ENCODE measurements at places on chromosomes 5 and 9. TPM values are rescaled to one million over a fixed set of nuclear protein-coding genes. Genes with fewer than 3 reads are reported as not detected.
A peak's percentile ranks its signal among the peaks of the same experiment; 100 is the strongest.

The DOCK2 gene
- 1.4 TPM for total RNA-seq

DNA sequence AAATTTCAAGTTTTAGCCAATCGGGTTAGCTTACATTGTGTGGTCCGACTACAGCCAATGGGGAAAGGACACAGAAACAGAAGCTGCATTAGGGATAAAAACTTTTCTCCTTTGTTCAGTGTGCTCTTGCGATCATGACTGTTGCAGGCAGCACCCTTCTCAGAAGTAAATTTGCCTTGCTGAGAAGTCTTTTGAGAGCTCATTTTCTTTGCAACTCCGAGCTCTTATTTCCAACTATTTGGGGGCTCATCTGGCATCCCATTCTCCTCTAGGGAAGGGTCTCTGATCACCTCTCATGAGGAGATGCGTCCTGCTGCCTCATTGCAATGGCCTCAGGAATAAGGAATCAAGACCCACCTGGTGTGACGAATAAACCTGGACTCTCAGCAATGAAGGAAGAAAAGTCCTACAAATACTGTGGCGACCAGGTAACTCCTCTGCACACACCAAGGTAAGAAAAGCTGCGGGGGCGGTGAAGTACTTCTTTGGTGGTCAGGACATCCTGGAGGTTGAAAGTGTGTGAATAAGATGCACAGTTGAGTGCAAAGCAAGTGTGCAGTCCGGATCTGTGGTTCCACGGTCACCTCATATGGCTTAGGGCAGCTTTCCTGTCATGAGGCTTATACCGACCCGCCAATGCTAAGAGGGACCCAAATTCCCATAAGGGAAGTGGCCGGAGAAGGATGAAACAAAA, 20.4 kb downstream of the CNOT8 start:
- H3K4me1 ChIP-seq: no peaks in the 10 kb centered on the region
- H3K27ac ChIP-seq: no peak overlapping the region
- no peak for DNase-seq

- DNase-seq: no peak
- 0 out of 2 replicates have a peak, but pooled peaks cover 3% of the 10 kb centered on the region for H3K4me1 ChIP-seq
- no peaks in the 10 kb centered on the region for H3K36me3 ChIP-seq
- no peak overlapping the region for H3K4me3 ChIP-seq
- H3K27ac ChIP-seq: no peak overlapping the region
- no peaks in the 10 kb centered on the region for H3K27me3 ChIP-seq
Observed at GRCh38 chr9:69153707-69154521, 20.2 kb upstream of the TJP2 start.

DNA sequence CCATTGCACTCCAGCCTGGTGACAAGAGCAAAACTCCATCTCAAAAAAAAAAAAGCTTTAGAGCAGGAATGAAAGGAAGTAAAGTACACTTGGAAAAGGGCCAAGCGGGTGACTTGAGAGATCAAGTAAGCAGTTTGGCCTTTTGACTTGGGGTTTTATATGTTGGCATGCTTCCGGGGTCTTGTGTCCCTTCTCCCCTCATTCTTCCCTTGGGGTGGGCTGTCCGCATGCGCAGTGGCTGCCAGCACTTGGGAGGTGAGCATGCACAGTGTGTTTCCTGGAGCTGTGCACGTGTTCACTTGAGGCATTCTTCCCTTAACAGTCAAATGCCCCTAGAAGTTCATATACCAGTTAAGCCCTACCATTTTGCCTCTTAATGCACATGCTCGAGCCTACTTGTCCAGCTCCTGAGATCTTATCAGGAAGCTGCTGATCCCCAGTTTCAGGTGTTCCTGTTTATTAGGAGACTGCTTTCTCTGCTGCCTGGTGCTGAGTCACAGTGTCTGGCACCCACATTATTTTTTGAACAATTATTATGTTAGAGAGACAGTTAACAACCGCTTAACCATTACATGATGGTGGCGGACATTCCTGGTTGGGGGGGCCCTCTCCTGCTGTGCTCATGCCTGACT, 32.6 kb upstream of the PRRC2B start:
- no peaks in the 10 kb centered on the region for H3K4me1 ChIP-seq
- H3K4me3 ChIP-seq: no peak overlapping the region
- no peaks in the 10 kb centered on the region for H3K27me3 ChIP-seq
- DNase-seq: no peak
- no peaks in the 10 kb centered on the region for H3K36me3 ChIP-seq

The C5orf58 gene
- 0.15 TPM for total RNA-seq

DNA sequence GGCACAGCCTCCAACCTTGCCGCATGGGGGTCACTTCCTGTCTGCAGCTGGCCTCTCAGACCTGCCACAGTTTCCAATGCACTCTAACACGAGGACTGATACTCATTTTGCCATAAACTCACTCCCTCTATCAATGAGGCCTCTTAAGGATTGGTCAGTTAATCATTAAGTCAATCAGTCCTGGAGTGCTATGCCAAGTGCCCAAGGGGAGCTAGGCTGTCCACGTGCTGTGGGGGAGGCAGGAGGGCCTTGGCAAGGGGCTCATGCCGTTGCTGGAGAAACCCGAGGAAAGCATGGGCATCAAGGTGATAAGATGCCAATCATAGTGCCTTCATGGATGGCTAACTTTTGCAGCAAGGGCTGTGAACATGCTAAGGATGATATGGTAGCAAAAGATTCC, 1.7 kb upstream of the ALDH1B1 start:
- no peaks in the 10 kb centered on the region for H3K27me3 ChIP-seq
- H3K4me1 ChIP-seq: no peaks in the 10 kb centered on the region
- no peak overlapping the region for H3K27ac ChIP-seq
- H3K36me3 ChIP-seq: no peaks in the 10 kb centered on the region
- H3K4me3 ChIP-seq: no peak overlapping the region

The PCDHGA9 gene
- total RNA-seq: 0.15 TPM

The CENPH gene
- 35.6 TPM for total RNA-seq

DNA sequence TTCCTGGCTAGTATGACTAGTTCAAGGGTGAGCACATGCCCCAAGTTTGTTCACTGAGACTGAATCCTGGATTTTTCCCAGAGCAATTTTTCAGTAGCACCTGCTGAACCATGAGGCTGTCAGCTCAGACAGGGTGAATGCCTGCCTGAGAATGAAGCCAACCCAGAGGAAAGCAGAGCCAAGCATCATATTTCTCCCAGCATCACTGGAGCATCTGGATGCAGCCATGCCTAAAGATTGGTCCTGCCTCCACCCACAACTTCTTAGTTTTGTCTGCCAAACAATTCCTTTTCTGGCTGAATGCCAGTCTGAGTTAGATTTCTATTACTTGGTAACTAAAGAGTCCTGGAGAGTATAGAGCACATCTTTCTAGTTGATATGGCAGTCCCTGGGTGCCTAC, 343.6 kb downstream of the CSNK1G3 start:
- no peaks in the 10 kb centered on the region for H3K4me1 ChIP-seq
- H3K4me3 ChIP-seq: no peak overlapping the region
- no peak for DNase-seq

DNA sequence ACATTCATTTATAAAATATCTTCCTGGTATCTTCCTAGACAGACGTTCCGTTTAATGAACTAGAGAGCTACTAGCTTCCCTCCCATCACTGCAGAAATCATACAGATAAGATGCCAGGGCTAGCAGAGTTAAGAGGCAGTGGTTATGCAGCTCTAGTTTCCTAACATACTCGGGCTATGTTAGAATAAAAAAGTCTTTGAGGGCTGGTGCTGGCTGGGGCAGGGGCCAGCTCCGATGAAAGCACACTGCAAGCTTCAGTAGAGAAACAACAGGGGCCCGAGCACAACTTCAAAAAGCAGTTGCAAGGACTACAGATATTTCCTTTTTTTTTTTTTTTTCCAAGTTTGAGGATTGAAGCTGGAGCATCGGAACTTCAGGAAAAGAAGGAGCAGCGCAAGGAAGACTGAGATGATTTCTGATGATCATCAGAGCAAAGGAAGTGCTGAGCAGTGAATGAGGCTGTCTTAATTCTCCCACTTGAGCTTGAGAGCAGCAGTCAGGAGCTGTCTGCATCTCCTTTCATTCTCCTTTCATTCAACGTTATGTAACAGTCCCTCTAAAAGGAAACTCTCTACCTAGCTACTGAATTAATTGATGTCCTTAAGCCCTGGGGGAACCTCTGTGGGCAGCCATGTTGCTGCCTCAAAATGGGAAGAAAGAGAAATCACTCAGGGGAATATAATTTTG, 47.6 kb upstream of the ADCY2 start:
- no peaks in the 10 kb centered on the region for H3K36me3 ChIP-seq
- DNase-seq: no peak
- no peaks in the 10 kb centered on the region for H3K27me3 ChIP-seq
- H3K27ac ChIP-seq: no peak overlapping the region
- no peaks in the 10 kb centered on the region for H3K4me1 ChIP-seq

GRCh38 chr5:137342764-137343163, 156.4 kb downstream of the SPOCK1 start:
- no peaks in the 10 kb centered on the region for H3K4me1 ChIP-seq
- no peaks in the 10 kb centered on the region for H3K27me3 ChIP-seq
- no peaks in the 10 kb centered on the region for H3K36me3 ChIP-seq
- H3K4me3 ChIP-seq: no peak overlapping the region

- no peaks in the 10 kb centered on the region for H3K27me3 ChIP-seq
- H3K36me3 ChIP-seq: no peaks in the 10 kb centered on the region
- DNase-seq: no peak
Observed at GRCh38 chr5:53423724-53424123, 56.7 kb upstream of the FST start.

The GABRA6 gene
- total RNA-seq: not detected

- DNase-seq: no peak
- H3K4me3 ChIP-seq: peak overlapping the region; percentile 57
- H3K27ac ChIP-seq: 0 out of 2 replicates have a peak overlapping the region, but pooled peaks have one; percentile 54
- H3K4me1 ChIP-seq: peaks cover 3% of the 10 kb centered on the region
Observed at GRCh38 chr9:137589441-137590122, 730 bp downstream of the ZMYND19 start.

DNA sequence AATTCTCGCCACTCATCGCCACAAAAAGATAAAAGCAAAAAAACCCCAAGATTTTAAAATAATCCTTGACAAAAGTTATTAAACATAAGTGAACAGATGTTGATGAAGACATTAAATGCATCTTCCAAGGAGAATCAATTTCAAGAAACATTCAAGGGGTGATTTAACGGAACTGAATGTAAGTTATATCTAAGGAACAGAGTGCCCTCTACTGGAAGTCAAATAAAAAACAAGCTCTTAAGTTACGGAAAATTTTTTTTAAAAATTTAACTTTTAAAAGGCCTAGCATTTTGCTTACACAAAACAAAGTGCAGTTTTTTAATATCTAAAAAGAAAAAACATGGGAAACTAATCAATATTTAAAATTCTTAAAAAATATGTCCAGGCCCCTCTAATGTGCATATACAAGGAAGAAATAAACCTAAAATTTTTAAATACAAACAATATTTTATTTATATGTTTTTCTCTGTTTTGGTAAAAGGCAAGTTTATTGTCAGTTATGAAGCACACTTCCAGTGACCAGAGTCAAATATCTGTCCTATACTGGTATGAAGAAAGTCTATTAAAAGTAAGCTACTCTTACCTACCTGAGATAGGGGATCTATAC, 28.0 kb downstream of the TEX10 start:
- DNase-seq: no peak
- no peak overlapping the region for H3K27ac ChIP-seq
- H3K4me1 ChIP-seq: no peaks in the 10 kb centered on the region
- no peak overlapping the region for H3K4me3 ChIP-seq
- no peaks in the 10 kb centered on the region for H3K27me3 ChIP-seq

GRCh38 chr5:122354293-122354692, 42.3 kb downstream of the SNCAIP start:
- no peak overlapping the region for H3K4me3 ChIP-seq
- H3K4me1 ChIP-seq: no peaks in the 10 kb centered on the region
- no peaks in the 10 kb centered on the region for H3K27me3 ChIP-seq

The STPG3 gene
- total RNA-seq: 0.26 TPM

The PAEP gene
- total RNA-seq: not detected

DNA sequence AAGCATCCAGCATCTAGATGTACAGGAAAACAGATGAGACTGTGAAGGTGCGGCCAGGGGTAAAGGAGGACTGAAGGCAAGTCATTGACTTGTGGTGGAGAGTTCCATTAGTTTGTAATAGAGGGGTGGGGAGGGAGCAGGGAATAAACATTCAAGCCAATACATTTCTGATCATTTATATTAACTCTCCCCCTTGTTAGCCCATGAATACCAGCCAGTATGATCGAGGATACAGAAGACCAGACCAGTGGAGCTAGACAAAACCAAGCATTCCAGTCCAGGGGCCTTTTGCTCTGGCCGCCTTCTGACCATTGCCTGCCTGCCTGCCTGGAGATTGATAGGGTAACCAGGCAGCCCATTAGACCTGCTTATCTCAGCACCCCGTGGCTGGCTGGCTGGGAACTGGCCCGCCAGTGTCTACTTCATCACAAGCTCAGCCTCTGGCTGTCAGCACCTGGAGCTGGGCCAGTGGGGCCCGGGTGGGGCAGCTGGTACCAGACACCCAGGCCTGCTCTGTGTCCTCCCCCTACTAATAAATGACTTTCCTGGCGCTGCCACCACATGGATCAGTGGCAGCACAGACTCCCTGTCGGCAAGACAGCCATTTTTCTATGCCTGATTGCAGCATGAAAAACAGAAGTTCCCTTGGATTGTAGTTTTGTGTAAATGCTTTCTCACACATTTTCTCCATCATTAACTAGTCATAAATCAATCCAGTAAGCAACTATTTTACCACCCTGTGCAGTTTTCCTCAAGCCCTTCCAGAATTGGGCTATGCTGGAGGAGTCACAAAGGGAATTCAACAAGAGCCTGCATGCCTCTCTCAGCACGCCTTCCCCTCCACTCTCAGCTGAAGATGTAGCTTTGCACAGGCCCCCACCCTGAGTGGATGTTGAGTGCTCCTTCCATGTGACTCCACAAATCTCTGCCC, 181.3 kb downstream of the SNCAIP start:
- H3K4me1 ChIP-seq: no peaks in the 10 kb centered on the region
- no peaks in the 10 kb centered on the region for H3K36me3 ChIP-seq
- no peak overlapping the region for H3K4me3 ChIP-seq
- no peak overlapping the region for H3K27ac ChIP-seq
- DNase-seq: no peak
- H3K27me3 ChIP-seq: no peaks in the 10 kb centered on the region

- H3K27ac ChIP-seq: no peak overlapping the region
- no peaks in the 10 kb centered on the region for H3K36me3 ChIP-seq
- peaks cover 17% of the 10 kb centered on the region for H3K4me1 ChIP-seq
Observed at GRCh38 chr9:135989722-135990467, 28.7 kb upstream of the UBAC1 start.

The SGCD gene
- not detected for total RNA-seq

- no peaks in the 10 kb centered on the region for H3K36me3 ChIP-seq
- H3K4me1 ChIP-seq: no peaks in the 10 kb centered on the region
- DNase-seq: no peak
- no peak overlapping the region for H3K27ac ChIP-seq
- no peak overlapping the region for H3K4me3 ChIP-seq
Observed at GRCh38 chr5:117054911-117055310, 480.3 kb upstream of the SEMA6A start.

The ADAMTSL2 gene
- total RNA-seq: 0.10 TPM

The MCTP1 gene
- 39.8 TPM for total RNA-seq

DNA sequence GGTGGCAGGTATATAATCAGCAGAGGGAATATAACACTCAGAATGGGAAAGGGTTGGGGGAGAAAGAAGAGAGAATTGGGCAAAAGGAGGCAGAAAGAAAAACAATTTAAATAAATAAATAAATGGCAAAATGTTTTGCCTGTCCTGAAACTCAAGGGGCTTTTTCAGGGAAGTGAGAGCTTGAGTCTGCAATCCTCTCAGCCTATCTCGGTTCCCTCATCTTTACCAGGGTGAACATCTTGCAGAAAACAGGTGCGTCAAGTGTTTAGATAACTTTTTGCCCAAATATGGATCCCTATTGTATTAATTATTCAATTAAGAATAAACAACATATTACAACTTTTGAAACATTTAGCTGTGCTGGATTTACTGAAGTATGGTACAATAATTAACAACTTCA, 343.0 kb upstream of the EDIL3 start:
- no peak overlapping the region for H3K4me3 ChIP-seq
- no peaks in the 10 kb centered on the region for H3K4me1 ChIP-seq
- H3K27ac ChIP-seq: no peak overlapping the region
- H3K27me3 ChIP-seq: no peaks in the 10 kb centered on the region
- no peaks in the 10 kb centered on the region for H3K36me3 ChIP-seq

The LCN15 gene
- total RNA-seq: 0.05 TPM
